ENCODE measurements at places on chromosomes 16 and 17.

DNA sequence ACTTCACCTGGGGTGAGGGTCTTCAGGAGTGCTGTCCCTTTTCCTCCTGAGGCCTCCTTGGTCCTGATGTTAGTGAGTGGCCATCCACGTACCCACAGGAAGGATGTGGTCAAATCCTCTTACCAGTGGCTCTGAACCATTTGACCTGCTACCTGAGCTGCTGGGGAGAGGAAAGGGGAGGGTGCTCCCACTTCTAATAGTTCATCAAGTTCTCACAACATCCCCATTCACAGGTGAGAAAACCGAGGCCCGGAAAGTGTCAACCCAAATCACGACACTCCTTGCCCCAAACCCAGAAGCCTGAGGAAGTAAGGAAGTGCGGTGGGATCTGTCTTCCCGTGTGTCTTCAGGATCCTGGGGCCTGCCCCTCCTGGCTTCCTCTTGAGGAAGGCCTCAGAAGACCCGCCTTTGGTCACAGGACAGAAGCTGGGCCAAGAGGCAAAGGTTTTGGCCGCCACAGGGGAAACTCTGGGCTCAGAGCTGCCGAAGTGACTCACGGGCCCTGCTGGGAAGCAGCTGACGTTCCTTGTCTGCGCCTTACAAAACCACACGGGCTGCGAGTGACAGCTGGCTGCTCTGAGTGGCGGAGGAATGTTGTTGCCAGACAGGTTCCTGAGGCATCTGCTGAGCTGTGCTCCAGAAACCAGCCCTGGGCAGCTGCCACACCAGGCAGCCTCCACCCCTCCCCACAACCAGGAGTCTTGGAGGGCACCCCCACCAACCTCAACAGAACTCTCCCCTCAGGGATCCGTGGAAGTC, 13.9 kb upstream of the KIFC3 start:
- DNase-seq: peak; percentile 61

GRCh38 chr17:58520843-58521430, 6.5 kb upstream of the MTMR4 start:
- DNase-seq: no peak

DNA sequence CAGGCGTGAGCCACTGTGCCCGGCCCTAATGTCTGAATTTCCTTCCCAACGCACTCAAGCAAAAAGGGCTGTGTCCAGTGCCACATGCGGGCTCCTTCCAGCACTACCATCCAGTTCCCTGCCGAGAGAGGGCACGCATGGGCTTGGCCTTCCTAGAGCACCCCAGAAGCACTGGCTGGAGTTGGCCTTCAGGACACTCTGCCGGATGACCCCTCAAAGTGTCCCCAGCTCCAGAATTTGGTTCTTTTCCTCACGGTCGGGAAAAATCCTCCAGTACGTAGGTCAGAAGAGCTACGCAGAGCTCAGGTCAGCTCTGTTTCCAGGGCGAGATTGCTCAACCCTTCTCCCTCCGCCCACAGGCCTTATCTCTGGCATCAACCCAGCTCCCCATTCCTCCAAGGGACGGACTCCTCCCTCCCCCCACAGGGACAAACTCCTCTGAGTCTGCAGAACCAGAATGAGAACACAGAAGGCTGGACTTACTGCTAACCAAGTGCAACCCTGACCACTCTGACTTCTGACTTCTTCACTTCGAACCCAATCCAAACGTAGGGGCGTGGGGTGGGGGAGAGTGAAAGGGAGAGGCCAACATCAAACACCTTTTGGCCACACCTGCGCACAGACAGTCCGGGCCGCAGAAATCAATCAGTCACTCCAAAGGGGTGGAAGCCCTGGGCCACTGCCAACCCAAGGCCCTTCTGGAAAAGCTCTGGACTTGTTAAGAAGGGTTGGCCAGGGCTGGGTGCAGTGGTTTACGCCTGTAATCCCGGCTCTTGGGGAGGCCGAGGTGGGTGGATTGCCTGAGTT, 3.6 kb downstream of the CDC42EP4 start:
- no peak for DNase-seq

GRCh38 chr16:22424161-22424937, 49.9 kb upstream of the CDR2 start:
- DNase-seq: no peak

DNA sequence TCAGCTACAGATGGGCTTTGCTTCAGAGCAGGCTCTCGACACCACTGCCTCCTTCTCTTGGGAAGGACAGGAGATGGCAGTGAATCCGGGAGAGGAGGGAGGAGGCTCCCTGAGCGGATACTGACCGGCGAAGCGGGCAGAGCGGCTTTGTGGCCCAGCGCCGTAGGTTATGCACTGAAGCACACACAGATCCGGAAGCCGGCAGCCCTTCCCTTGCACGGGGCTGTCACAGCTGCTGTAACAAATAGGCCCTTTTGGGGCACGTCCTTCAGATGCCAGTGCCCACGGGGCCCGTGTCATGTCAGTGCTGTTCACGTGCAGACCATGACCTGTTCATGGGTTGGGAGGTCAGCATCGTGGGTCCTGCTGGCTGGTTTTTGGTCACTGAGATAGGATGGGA, 144.7 kb upstream of the CHMP6 start:
- peak; percentile 51 for DNase-seq

GRCh38 chr16:21608639-21609328, 9.4 kb downstream of the METTL9 start:
- no peak for DNase-seq

GRCh38 chr16:2151188-2152091, 3.0 kb downstream of the RAB26 start:
- DNase-seq: peak; percentile 59

DNA sequence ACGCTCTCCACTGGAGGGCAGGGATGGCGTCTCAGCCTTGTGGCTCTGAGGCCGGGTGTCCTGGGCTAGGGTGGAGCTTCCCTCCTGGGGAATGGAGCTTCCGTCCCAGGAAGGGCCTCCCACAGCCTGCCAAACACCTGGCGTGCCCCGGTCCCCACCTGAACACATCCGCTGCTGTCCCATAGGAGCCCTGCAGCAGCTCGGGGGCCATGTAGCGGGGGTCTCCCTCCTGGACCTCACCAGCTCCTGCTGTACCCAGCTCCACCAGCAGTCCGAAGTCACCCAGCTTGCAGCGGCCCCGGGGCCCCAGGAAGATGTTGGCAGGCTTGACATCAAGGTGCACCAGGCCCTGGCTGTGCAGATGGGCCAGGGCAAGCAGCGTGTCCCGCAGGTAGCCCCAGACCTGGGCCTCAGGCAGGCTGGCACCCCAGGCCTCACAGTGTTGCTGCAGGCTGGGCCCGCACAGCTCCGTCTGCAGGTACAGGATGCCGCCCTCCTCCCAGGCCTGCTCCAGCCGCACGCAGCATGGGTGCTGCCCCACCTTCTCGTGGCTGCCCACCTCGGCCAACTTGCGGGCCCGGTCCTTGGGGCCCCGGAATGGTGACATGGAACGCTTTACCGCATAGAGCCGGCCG, 5.0 kb downstream of the PKMYT1 start:
- no peak for DNase-seq

- DNase-seq: no peak
These were observed 2.5 kb upstream of the ATP6V0C start for GRCh38 chr16:2511128-2511800.

- peak; percentile 42 for DNase-seq
These were observed 56.9 kb downstream of the CYB5D2 start for GRCh38 chr17:4199818-4200402.
